ENCODE measurements at places on chromosomes 2 and 18. TPM values are rescaled to one million over a fixed set of nuclear protein-coding genes. Genes with fewer than 3 reads are reported as not detected.

The STARD7 gene
- 53.4 TPM for polyA plus RNA-seq

The CROCC2 gene
- polyA plus RNA-seq = 0.01 TPM

The GPR75 gene
- not detected for polyA plus RNA-seq

The HOXD12 gene
- polyA plus RNA-seq = not detected

The SRD5A2 gene
- polyA plus RNA-seq = not detected

The EHD3 gene
- polyA plus RNA-seq = 1.4 TPM

The CFAP65 gene
- 0.04 TPM for polyA plus RNA-seq

The UGT1A10 gene
- not detected for polyA plus RNA-seq

The FOXI3 gene
- not detected for polyA plus RNA-seq

The KCNG2 gene
- polyA plus RNA-seq = 0.45 TPM

The ACMSD gene
- 0.18 TPM for polyA plus RNA-seq

The TRABD2A gene
- polyA plus RNA-seq = 1.1 TPM

The IL1RL1 gene
- 28.8 TPM for polyA plus RNA-seq

The PLCL1 gene
- polyA plus RNA-seq = 2.0 TPM

The ABCG8 gene
- 0.07 TPM for polyA plus RNA-seq

The CACNB4 gene
- polyA plus RNA-seq = 0.21 TPM

The FTCDNL1 gene
- polyA plus RNA-seq = 3.4 TPM

The PPIG gene
- 31.9 TPM for polyA plus RNA-seq

The BCL2 gene
- 16.2 TPM for polyA plus RNA-seq

The C2orf74 gene
- polyA plus RNA-seq = 11.4 TPM

The SGPP2 gene
- polyA plus RNA-seq = 3.5 TPM

The SERPINB12 gene
- polyA plus RNA-seq = not detected

The PIGN gene
- 5.9 TPM for polyA plus RNA-seq

The SOWAHC gene
- polyA plus RNA-seq = 6.0 TPM

The GPR39 gene
- not detected for polyA plus RNA-seq

The NOSTRIN gene
- polyA plus RNA-seq = 54.1 TPM

The SCYGR8 gene
- polyA plus RNA-seq = not detected

All from adipose tissue (tissue), 3 donors.